ENCODE measurements at places on chromosomes 4 and X. TPM values are rescaled to one million over a fixed set of nuclear protein-coding genes. Genes with fewer than 3 reads are reported as not detected.

Gene TEX13C
- total RNA-seq, result not detected

- H3K27ac ChIP-seq, result no peak overlapping the region
- H3K27me3 ChIP-seq, result no peaks in the 10 kb centered on the region
- no peaks in the 10 kb centered on the region for H3K4me1 ChIP-seq
- H3K36me3 ChIP-seq, result no peaks in the 10 kb centered on the region
- no peak for DNase-seq
- no peak overlapping the region for H3K4me3 ChIP-seq
Measured at GRCh38 chrX:154840856-154841255, 6.4 kb upstream of the SMIM9 start.

GRCh38 chr4:76997532-76997931, 48.0 kb downstream of the SEPTIN11 start:
- no peaks in the 10 kb centered on the region for H3K27me3 ChIP-seq
- DNase-seq, result no peak
- H3K4me3 ChIP-seq, result no peak overlapping the region
- H3K4me1 ChIP-seq, result peaks cover 31% of the 10 kb centered on the region

DNA sequence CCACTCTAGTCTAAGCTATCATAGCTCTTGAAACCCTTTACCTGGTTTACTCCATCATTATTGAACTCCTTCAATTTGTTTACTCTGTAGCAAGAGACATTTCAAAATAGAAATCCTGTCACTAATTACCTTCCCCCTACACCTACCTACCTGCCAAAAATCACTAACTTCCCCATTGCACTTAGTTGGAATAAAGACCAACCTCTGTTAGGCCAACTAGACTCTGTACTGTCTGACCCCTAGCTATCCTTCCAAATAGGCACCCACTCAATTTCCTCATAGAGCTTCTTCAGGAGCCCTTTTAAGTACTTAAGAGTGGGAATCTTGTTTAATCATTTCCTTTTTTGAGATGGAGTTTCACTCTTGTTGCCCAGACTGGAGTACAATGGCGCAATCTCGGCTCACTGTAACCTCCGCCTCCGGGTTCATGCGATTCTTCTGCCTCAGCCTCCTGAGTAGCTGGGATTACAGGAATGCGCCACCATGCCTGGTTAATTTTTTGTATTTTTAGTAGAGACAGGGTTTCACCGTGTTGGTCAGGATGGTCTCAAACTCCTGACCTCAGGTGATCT, 8.9 kb upstream of the CDKL2 start:
- no peaks in the 10 kb centered on the region for H3K36me3 ChIP-seq
- H3K27ac ChIP-seq, result no peak overlapping the region
- no peak for DNase-seq
- no peaks in the 10 kb centered on the region for H3K4me1 ChIP-seq
- no peaks in the 10 kb centered on the region for H3K27me3 ChIP-seq

DNA sequence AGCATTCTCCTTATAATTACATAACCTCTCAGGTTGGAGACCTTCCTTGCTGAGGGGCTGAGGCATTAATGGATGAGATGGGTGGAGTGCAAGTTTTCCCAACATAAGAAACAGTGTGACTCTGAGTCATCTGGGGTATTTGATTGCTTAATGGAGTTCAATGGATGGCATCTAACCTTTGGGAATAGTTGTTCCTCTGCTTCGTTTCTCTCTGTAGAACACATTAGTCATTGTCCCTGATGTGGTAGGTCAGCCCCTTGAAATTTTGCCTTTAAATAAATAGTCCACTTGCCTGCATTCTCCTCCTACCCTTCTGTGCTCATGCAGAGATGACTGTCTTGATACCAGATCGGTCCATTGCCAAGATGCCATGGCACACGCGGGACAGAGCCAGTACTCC, 38.6 kb downstream of the SLITRK2 start:
- no peak for DNase-seq
- no peaks in the 10 kb centered on the region for H3K36me3 ChIP-seq

DNA sequence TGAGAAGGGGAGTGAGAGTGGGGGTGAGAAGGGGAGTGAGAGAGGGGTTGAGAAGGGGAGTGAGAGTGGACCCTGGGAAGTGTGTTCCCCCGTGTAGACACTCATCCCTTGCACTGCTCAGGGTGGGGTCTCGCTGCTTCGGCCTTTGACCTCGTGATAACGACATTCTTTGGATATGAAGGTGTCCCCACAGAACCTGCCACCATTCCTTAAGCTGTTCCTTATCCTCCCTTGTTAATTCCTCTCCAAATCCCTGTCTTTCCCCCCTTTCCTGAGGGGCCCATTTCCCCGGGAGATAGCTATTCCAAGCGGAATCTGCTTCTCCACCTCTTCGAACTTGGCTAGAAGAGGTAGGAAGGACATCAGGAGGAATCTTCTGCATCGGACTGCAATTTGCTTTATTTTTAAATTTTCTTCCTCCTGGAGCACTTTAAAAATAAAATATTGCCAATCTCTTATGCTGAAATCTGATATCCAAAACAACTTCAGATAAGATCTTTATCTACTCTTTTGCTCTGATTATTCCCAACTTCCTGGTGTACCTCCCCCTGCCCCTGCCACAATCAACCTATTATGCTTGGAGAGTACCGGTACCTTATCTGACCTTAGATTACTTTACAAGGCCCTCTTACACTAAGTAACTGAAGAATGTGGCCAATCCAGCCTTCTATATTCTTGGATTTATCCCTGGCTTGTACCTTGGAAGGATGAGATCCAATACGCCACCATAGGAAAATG, 15.6 kb downstream of the TRIML1 start:
- no peaks in the 10 kb centered on the region for H3K4me1 ChIP-seq
- H3K36me3 ChIP-seq, result no peaks in the 10 kb centered on the region
- no peak overlapping the region for H3K4me3 ChIP-seq
- no peak for DNase-seq
- no peaks in the 10 kb centered on the region for H3K27me3 ChIP-seq
